ENCODE measurements at places on chromosomes 5 and 9. TPM values are rescaled to one million over a fixed set of nuclear protein-coding genes. Genes with fewer than 3 reads are reported as not detected.

- no peak for DNase-seq
Measured at GRCh38 chr5:90747175-90747574, 188.6 kb downstream of the ADGRV1 start.

DNA sequence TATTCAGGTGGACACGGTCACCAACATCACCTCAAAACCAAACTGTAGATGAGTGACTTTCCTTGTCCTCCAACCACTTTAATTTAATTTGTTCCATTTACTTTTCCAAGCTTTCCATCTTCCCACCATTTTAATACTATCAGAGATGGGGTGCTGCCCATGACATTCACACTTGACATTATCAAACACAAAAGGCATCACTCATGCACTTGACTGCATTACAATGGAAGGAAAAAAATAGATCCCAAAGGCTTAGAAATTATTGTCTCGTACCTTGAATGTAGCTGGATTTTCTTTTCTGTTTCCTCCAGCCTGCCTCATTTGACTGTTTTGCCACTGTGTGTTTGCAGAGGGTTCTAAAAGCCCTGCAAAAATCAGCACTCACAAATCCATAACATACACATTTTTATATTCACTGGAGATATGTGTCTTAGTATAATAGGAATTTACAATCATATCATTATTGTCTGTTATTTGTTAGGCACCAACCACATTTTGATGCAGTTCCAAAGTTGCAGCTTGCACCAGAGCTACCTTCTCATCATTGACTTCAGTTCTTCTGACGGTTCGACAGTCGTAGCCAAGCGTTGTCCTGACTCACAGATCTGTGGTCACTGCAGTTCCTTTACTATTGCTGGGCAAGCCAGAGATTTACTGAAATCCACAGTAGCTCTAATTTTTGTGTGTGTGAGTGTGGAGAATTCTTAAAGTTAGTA lies 712.3 kb upstream of the WWC1 start:
- DNase-seq, result no peak

DNA sequence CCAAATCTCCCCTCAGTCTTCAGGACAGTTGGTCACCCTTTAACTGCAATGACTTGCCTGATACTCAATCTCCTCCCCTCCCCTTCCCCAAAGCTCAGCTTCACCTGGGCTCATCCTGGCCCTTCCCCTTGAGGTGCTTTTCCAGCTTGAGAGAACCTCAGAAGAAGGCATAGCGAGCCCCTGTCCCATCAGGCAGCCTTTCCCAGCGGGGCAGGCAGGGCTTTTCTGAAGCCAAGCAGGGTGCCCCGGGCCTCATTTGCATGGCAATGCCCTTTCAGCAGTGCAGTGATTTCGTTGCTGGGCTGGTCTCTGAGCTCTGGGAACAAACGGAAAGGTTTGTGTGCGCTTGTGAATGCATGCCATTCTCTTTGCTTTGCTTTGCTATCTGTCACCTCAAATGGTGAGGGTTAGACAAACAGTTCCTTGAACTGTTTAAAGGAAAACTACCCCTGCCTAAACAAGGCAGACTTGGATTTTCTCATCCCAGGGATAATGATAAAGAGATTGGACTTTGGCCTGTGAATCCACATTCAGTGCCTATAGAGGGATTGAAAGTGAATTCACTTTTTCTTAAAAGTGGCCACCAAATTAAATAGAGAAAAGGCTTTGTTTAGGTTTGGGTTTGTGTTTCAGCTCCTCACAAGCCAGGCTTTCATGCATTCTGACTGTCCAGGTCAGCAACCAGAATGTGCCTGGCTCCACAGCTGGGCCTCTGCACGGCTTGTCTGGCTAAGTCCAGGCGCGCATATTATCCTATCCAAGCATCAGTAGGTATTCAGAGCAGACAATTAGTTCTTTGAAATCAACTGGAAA lies 165.3 kb downstream of the ZNF608 start:
- no peak for DNase-seq

GRCh38 chr5:140366589-140367255 lies 6.7 kb downstream of the SLC4A9 start:
- no peak for DNase-seq

DNA sequence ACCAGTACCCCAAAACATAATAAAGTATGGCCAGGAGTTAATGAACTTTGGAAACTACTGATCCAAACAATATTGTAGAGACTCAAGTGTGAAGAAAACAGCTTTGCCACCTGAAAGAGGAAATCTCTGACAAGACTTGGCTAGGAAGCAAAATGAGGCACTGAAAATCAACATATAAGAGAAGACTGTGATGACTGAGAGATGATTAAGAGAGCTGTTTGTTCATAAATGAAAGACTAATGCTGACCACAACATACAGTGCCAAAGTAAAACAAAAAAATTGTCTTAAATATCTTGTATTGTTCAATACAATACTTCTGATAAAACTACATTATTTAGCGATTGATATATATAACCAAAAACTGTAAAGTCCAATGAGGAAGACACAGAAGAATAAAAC lies 7.2 kb downstream of the RC3H2 start:
- no peak for DNase-seq

- no peak for DNase-seq
Measured at GRCh38 chr5:97838214-97838613, 655.2 kb upstream of the RIOK2 start.

- no peak for DNase-seq
Measured at GRCh38 chr5:172506921-172507320, 52.6 kb upstream of the SH3PXD2B start.

- DNase-seq, result no peak
Measured at GRCh38 chr9:68961587-68961986, 52.3 kb downstream of the PRKACG start.

DNA sequence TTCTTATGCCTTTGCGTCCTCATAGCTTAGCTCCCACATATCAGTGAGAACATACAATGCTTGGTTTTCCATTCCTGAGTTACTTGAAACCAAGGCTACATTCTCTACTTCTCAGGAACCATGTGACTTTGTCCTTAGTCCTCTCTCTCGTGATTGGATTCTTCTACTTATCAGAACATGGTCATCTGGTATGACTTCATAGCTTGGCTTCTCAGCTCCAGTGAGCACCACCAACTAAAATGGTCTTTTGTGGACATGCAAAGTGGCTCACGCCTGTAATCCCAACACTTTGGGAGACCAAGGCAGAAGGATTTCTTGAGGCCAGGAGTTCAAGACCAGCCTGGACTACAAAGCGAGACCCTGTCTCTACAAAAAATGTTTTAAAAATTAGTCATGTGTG lies 81.2 kb upstream of the NIPBL start:
- no peak for DNase-seq

- no peak for DNase-seq
Measured at GRCh38 chr5:82570-82969, 9.4 kb upstream of the PLEKHG4B start.

GRCh38 chr9:127489471-127490115 lies 38.3 kb downstream of the LRSAM1 start:
- DNase-seq, result no peak

DNA sequence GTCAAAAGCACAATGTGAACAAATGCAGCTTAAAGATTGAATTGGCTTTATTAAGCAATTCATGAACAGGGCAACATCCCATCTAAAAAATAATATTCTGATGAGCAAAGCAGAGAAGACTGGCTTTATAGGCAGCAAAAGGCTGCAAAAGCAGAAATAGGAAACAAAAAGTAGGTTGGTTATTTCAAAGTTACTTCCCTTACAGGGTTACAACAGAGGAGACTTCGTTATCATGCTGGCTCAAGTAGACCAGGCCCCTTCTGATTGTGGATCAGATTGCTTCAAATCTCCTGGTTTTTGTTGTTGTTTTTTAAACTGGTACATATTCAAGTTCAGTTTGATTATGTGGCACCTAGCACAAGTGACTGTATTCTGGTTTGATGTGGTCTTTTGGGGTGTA lies 73.1 kb downstream of the MAN2A1 start:
- no peak for DNase-seq

GRCh38 chr5:73591698-73592501 lies 26.4 kb downstream of the UTP15 start:
- DNase-seq, result no peak

- DNase-seq, result no peak
Measured at GRCh38 chr5:61286446-61287132, 45.5 kb upstream of the ZSWIM6 start.

DNA sequence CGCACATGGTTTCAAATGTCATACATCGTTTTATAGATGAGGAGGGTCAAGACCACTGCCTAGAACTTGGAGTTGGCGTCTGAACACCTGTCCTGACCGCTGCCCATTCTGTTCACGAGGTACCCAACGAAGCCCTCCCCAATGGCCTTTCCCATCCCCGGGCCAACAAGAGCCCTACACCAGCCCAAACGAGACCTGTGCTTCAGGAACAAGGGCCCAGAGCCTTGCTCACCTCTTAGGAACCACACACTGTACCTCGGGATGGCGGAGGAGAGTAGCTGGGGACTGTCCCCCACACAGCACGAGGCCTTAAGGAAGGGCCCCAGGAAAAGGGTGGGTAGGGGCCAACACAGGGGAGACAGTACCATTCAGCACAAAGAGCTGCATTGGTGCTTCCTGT lies 3.0 kb downstream of the SURF6 start:
- no peak for DNase-seq

GRCh38 chr5:90022711-90023053 lies 386.9 kb downstream of the CETN3 start:
- DNase-seq, result no peak

GRCh38 chr9:121651008-121651294 lies 483 bp upstream of the DAB2IP start:
- no peak for DNase-seq

GRCh38 chr9:37936965-37937364 lies 33.0 kb upstream of the SLC25A51 start:
- no peak for DNase-seq

- peak; percentile 83 for DNase-seq
Measured at GRCh38 chr9:129412814-129413536, 207.9 kb downstream of the C9orf50 start.

DNA sequence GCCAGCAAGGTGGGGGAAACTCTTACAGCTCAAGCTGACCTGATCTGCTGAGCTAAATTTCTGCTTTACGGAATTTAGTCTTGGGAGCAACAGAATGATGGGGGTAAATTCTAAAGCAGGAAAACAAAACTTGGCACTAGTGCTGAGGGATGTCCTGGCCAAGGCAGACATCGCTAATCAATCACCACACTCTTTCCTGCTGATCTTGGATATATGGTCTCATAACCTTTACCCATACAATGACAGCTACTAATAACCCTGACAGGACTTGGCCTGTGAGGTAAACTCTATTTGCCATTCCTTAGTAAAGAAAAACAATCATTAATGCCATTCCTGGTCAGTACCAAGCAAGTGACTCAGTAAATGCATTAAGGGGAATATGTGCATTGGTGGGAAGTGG lies 51.5 kb downstream of the PPARGC1B start:
- DNase-seq, result no peak

DNA sequence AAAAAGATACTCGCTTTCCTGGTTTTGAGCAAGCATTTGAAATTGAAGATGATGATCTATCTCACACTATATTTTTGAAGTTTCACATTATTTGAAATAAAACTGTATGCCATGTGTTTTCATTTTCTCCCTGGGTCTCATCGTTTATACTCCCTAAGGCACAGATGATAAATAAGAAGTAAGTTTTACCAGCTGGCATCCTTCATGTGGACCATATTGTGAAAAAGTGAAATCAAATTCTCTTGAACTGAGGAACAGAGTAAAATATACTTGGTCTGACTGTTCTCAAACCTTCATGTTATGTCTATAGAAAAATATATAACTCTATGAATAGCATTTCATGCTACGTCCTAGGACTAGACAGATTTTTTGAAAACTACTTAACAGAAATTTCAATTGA lies 1600.9 kb upstream of the C9orf72 start:
- DNase-seq, result no peak

DNA sequence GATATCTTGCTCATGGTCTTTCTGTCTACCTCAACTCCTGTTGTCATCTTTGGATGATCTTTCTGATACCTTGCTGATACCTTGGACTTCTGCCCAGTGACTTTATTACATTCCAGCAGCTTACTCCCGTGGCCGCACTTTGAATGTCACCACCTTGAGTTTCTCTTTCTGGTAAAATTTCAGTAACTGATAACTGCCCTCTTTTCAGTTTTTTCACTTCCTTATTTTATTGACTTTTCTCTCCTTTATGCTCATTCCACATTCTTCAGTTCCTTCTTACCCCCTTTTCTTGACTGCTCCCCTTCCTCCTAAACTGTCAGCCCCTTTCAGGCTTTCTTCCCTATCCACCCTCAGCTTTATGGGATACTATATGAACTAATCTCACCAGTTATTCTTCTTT lies 7.0 kb upstream of the FBXO4 start:
- no peak for DNase-seq

GRCh38 chr5:107425541-107426031 lies 245.2 kb downstream of the EFNA5 start:
- no peak for DNase-seq

DNA sequence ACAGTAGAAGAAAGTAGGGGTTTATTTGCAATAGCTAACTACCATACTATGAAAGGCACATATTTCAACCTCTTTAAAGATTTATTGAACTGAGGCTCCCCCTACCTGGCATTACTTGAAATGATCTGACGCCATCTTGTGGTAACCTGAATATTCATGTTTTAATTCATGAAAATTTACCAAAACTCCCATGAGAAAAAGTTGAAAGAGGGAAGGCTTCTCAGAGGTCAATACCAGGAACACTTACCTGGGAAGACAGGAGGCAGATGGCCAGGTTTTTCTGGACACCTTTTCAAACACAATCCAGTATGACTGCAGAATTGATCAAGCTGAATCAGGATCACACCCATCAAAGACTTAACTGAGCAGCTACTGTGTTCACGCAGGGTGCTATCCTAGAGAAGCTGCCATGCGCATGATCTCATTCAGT lies 9.4 kb downstream of the PRELID2 start:
- DNase-seq, result no peak

GRCh38 chr5:135310328-135310989 lies 88.6 kb downstream of the MACROH2A1 start:
- no peak for DNase-seq

GRCh38 chr5:149195337-149195887 lies 54.1 kb downstream of the ABLIM3 start:
- DNase-seq, result peak; percentile 49

GRCh38 chr9:114061292-114061691 lies 16.8 kb downstream of the AMBP start:
- DNase-seq, result no peak

GRCh38 chr5:15023846-15024245 lies 152.3 kb upstream of the ANKH start:
- no peak for DNase-seq

GRCh38 chr5:81069990-81070389 lies 109.8 kb downstream of the RASGRF2 start:
- no peak for DNase-seq

The SPINK13 gene
- total RNA-seq, result not detected

The TMEM161B gene
- 8.0 TPM for total RNA-seq

The PCDHAC2 gene
- 0.36 TPM for total RNA-seq

The ADCY2 gene
- total RNA-seq, result 0.30 TPM

The NLN gene
- total RNA-seq, result 12.4 TPM

The CANX gene
- total RNA-seq, result 414 TPM

The RHOBTB3 gene
- 79.7 TPM for total RNA-seq

The PCDHA11 gene
- total RNA-seq, result not detected

The C5orf34 gene
- total RNA-seq, result 0.22 TPM

The HACD4 gene
- total RNA-seq, result 0.71 TPM

The PLAA gene
- 32.3 TPM for total RNA-seq

The CTNNAL1 gene
- total RNA-seq, result 78.2 TPM

The WWC1 gene
- 2.2 TPM for total RNA-seq

The PCDHB12 gene
- total RNA-seq, result 0.69 TPM

The MAMDC2 gene
- 9.0 TPM for total RNA-seq

The TMEM141 gene
- 71.4 TPM for total RNA-seq

The PCDHAC1 gene
- not detected for total RNA-seq

The RNF20 gene
- 55.4 TPM for total RNA-seq

The IFNA8 gene
- total RNA-seq, result not detected

The PTGDS gene
- 3,579 TPM for total RNA-seq

The ADAMTS13 gene
- total RNA-seq, result 3.1 TPM

The RORB gene
- total RNA-seq, result 1.2 TPM

The PCDHA12 gene
- total RNA-seq, result not detected

Data from left ventricle myocardium inferior (tissue), 1 donor.